ENCODE measurements at places on chromosomes 13 and 19.

DNA sequence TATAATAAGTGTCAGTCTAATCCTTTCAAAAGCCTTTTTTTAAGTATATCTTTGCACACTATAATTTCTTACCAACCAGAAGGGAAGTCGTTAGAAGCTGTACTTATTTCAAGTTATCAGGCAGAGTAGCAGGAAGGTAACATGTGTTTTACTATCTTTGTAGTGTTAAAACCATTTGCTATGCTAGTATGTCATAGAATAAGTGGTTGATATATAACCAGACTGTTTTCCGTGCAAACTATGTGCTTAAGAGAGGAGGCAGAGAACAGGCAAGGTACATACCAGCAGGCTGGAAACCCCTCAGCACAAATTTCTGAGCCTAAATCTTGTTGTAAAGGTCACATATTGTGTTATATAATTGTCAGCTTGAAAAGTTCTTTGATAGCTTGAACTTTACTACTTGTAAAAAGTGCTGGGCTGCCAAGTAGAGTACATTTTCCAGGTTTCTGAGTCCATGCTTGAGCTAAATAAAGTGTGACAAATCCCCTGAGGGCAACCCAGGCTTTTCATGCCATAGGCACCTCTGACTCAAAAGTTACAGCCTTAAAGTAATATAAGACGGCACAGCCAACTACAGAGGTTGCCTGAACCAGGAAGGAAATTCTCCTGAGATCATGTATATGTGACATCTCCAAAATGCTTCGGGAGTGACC, 1297.4 kb downstream of the PCDH9 start:
- no peak for DNase-seq

DNA sequence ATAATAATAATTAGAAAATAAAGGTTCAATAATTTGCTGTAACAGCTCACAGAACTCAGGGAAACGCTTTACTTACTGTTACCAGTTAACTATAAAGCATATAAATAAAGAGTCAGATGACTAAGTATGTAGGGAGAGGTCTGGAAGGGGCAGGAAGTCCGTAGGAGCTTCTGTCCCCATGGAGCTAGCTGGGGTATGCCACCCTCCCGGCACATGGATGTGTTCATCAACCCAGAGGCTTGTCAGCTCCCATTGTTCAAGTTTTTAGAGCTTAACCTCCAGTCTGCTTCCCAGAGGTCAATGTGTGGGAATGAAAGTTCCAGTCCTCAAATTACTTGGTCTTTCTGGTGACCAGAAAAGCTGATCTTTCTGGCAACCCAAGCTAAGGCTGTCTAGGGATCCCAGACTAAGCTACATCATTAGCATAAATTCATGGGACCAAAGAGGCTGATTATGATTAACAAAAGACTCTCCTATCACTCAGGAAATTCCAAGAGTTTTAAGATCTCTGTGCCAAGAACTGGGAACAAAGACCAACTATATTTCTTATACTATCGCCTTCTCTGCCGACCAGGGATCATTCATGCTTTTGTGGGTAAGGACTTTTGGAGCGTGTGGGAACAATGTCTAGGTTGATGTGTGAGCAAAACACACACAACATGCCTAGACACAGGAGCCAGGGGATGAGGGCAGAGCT, 31.7 kb upstream of the ZNF507 start:
- DNase-seq: no peak

GRCh38 chr19:6739390-6739882, at the start of gene TRIP10:
Gene TRIP10 (plus strand): TSS chr19:6739680. CDS start chr19:6739762, 82 bp downstream.
- peak; percentile 80 for DNase-seq

DNA sequence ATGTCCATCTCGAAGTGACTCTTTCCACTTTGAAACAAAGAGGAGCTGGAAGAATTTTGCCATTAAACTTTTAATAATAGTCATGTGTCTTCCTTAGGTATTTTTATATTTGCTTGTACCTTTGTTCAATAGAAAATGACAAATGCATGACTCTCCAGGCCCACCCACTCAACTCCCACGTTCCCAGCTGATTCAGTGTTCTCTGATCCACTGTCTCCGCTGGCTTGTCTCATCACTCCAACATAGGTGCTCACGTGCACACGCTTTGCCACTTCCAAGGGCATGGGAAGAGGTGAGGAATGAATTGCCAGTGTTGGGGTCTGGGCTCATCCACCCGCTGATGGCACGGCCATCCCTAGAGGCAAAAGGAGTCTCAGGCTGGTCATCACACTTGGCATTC, 24.5 kb downstream of the RASL11A start:
- no peak for DNase-seq

DNA sequence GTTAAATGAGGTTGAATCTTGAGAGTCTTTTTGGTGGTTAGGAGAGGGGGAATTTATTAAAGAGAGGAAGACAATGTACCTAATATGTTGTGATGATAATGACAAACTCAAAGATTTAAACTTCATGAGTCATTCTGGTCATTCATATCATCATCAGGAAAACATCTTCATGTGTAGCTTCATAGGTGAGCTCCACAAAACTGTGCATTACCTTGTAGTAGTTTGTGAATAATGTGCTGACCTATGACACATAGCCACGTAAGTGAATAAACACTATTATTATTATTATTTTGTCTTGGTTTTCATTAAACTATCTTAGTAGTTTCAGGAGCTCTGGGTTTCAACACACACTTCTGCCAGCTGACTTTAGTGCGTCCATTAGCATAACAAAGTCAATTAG, 997 bp upstream of the GPC6 start:
- no peak for DNase-seq

DNA sequence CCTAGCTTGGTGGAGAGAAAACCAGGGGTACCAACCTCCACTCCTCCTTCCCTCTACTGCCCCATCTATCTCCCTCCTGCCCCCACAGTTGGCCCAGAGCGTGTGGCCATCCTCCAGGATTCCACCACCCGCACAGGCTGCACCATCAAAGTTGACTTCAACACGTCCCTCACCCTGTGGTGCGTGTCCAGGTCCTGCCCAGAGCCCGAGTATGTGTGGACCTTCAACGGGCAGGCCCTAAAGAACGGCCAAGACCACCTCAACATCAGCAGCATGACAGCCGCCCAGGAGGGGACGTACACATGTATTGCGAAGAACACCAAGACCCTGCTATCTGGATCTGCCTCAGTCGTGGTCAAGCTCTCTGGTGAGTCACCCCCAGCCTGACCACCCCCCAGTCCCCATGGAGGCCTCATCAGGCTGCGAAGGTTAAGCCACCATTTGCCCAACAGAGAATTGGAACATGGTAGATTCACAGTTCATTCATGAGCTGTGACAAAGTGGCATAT, 6.6 kb downstream of the CEACAM16 start:
- DNase-seq: no peak

DNA sequence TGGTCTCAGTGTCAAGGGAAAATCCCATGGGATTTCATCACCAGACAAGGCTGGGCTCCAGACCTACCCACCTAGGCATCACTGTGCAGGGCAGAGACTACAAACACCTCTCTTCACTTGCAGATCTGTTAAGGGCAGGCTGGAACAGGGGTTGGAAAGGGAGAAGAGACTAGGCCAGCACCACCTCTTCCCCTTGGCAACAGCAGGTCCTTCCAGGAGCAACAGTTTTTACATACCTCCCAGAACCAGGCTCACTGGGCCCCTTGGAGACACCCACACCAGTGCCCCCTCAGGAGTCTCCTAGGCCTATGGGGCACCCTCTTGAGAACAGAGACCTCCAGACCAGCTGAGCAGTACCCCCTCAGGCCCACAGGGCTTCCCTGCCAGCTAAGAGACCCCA, 2.5 kb upstream of the UBE2M start:
- no peak for DNase-seq

DNA sequence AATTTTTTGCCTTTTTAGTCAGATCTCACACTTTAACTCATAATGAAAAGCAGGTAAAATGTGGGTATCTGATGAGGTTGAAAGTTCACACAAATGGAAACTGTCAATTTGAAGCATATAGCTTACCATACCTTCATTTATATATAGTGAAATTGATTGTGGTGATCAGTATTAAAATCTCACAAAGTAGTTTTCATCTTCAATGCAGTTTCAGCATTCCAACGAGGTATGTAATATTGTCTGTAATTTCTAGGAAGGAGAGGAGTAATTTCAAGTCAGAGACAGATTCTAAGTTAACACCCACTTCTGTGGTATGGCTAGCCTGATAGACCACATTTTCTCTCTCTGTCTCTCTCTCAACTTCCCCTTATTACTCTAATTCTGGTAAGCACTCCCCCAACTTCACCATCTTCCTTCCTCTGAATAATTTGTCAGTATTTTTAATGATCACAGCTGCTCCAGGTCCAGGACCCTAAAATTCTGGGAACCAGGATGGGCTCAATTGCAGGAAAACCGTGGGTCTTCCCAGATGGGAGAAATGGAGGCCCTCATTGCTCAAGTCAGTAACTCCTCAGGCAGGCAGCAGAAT, 455.7 kb downstream of the FGF9 start:
- DNase-seq: no peak

DNA sequence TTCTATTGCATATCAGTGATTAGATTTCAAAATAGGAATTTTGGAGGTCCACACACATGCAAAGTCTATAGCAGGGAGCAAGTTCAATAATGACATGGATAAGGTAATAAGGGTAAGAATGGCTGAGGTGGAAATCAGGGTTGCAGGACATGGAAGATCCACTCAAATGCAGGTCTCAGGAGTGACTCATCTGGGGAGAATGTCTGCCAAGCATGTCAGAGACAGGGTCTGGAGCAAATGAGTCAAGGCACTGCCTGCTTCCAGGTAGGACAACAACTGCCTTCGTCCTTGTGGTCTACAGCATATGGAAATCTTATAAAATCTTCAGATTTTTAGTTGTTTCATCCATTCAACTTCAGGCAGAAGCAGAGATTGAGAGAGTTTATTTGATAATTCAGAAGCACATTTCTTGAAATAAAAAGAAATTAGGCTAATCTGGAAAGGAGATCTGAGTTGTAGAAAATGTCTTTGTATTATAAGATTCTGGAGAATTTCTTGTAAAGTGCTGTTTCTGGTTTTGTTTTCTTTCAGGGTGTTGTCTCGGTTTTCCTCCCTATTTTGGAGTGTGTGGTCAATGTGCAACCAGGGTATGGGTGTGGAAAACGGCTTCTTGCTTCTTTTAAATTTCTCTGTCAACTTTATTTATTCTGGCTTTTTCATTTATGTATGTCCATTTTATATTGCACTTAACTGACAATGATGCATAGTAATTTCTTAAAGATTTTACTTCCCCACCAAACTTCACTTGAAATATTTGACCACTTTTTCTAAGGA, 748.8 kb downstream of the LIG4 start:
- DNase-seq: no peak

GRCh38 chr13:98467263-98467985, 109.5 kb downstream of the STK24 start:
- DNase-seq: no peak

DNA sequence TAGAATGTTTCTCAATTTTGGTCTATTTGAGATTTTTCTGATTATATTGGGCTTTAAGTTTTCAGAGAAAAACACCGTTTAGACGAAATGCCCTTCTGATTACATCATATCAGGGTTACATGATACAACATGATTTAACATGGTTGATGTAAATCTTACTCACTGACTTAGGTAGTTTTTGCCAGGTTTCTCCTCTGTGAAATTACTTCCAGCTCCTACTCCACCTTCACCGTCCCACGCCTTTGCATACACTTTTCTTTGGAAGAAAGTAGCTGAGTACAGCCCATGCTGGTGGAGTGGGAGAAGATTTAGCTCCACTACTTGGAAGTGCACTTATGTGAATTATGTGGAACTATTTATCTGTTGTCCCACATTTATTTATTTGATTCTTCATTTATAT, 433.2 kb upstream of the KLHL1 start:
- DNase-seq: no peak

DNA sequence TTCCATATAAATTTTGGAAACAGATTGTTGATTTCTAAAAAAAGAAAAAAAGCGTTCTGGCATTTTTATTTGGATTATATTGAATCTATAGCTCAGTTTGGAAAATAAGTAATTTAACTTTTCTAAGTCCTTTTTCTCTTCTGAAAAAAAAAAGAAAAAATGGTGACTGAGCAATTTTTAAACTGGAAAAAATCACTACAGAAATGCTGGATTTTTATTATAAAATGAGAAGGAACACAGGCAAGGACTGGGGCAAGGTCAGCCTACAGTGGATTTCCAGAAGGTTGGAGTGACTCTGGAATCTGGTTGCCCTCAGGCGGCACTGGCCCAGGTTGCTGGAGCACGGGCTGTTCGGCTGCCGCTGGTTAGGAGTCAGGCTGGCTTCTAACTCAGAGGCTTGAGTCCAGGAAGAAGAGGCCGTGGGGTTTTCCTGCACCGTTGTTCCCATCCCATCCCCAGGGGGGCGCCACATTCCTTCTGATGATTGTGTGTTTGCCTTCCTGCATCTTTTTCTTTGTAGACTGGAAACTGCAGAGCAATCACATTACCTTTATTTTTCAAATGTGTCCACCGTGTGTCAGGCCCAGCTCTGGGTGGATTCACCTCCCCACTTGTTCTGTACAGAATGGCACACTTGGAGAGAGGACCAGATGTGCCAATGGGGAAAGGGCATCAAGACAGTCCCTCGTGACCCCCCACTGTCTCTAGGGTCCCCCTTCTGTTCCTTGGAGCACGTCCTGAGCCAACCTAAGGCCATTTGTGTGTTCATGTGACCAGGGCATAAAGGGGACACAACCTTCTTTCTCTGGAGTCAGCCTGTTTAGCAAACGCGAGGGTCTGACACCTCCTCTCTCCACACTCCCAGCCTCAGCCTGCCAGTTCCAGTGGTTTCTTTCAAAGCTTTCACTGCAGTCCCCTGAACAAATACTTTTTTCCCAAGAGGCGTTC, 44.5 kb upstream of the GTF3A start:
- peak; percentile 38 for DNase-seq

DNA sequence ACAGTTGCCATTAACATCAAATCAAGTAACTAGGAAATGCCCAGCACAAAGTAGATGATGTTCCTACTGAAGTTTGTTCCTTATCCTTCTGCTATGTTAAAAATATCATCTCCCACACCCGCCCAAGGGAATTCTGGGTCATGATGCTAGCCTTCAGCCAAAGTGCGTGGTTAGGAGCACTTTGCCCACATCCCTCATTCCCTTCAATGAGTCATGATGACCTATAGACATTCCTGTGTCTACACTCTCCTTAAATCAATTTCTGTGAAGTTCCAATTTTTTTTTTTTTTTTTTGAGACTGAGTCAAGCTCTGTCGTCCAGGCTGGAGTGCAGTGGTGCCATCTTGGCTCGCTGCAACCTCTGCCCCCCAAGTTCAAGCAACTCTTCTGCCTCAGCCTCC, 17.0 kb downstream of the RXFP2 start:
- DNase-seq: no peak

GRCh38 chr19:896999-897398, 3.7 kb downstream of the RNU6-9 start:
- no peak for DNase-seq

GRCh38 chr13:112161521-112162301, 94.8 kb downstream of the SOX1 start:
- no peak for DNase-seq

- no peak for DNase-seq
These were observed 85.1 kb upstream of the UFM1 start for GRCh38 chr13:38264363-38265131.

Measured in T-helper 17 cell (primary cell).